ENCODE measurements at places on chromosomes 4 and X.

- DNase-seq: no peak
Measured at GRCh38 chr4:175874306-175874705, 62.2 kb upstream of the GPM6A start.

GRCh38 chr4:14566518-14566917 is 435.8 kb upstream of the CPEB2 start:
- DNase-seq: no peak

DNA sequence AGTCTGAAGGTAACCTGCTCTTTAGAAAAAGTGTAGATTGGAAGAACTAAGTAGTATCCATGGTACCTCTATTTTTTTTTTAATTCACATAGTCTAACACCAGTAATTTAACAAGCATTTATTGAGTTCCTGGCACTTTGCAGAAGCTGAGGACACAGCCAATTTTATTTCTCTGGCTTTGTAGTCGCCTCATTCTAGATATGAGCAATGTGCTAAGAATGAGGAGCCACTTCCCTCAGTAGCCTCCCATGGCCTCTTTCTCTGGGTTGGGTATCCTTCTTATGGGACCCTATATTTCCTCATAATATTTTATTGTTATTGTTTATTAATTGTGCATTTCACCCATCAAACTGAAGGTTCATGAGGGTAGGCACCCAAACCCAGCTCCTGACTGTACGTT is 67.6 kb downstream of the ENPEP start:
- DNase-seq: no peak

DNA sequence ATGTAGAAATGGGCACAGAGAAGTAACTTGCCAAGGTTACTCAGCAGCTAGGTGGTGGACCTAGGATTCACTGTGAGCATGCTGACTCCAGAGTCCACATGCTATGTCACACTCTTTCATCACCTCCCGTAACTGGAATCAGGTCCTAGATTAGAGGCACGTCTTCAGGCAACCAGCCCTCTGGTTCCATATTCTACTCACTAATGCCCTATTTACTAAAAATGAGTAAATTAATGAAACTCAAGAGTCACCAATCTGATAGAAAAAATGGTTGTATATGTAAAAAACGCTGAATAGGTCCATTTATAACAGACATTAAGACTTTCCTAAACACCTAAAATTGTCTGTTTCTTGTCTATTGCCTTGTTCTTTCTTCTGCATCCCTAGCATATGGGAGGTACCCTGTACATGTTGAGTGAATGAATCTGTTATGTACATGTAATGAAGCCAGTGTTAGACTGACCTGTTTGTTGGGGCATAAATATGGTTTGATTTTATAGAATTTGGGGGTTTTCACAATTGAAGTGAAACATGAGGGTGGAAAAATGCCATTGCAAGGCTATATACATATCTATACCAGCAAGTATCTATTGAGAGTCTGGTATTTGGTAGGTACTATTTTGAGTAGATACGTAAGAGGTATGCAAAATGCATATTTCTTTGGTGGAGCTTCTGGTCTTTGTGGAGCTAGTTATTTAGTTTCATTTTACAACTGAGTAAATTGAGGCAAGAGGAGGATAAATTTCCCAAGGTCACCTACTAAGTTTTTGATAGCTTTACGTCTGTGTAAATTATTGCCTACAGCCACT is 7.5 kb upstream of the RUFY3 start:
- DNase-seq: no peak

GRCh38 chr4:8342651-8343261 is 73.2 kb downstream of the HTRA3 start:
- no peak for DNase-seq

- no peak for DNase-seq
Measured at GRCh38 chrX:153780678-153781427, at the start of gene SRPK3. TSS of gene SRPK3 (plus strand) at chrX:153781041. CDS start at chrX:153781087, 46 bp downstream.

DNA sequence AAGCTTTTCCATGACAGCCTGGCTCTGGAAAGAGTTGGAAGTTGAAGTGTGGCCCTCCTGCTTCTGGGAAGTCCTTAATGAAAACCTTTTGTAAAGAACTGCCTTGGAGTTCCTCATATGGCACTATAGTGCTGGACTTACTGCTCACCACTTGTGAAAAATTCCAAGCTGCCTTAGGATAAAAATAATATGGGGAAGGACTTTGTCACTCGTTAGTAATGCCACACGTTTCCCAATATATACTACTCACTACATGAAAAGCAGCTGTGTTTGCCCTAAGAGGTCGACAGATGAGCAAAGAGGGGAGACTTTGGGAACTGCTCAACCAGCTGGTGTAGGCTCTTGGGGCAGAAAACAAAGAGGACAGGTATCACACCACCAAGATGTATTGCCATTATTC is 11.7 kb downstream of the OPHN1 start:
- DNase-seq: no peak

DNA sequence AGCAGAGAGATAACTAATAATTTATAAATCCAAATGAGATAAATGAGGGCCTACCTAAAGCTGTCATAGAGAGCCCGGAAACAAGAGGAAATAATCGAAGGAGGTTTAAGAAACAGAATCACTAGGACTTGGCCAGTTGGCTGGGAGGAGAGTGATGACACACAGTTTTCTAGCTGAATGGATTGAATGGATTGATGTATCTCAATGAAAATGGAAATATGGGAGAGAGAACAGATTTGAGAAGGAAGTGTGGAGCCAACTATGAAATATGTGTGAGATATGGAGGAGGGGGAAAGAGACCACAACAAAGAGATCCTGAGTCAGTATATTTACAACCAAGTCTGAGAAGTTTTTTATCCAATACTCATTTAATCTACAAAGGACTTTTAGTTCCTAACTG is 35.7 kb upstream of the CXXC4 start:
- no peak for DNase-seq

- no peak for DNase-seq
Measured at GRCh38 chr4:80806472-80806871, 224.0 kb upstream of the BMP3 start.

DNA sequence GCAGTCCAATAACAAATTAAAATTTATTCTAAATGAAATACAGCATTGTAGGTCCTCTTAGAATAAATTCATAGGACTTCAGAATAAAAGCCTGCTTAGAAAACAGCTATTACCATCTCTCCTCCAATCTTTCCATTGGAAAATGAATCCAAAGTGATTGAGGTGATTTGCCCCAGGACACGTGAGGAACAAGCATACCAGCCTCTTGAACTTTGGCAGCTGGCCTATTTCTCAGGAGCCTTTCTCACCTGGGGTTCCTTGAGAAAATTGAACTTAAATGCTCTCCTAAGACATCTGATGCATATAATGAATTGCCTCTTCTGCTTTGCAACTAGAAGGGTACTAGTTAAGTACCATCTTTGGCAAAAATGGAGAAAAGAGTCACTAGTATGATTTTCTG is 13.5 kb downstream of the ARHGAP24 start:
- DNase-seq: peak; percentile 25

- no peak for DNase-seq
Measured at GRCh38 chr4:10831727-10832408, 147.3 kb upstream of the CLNK start.

DNA sequence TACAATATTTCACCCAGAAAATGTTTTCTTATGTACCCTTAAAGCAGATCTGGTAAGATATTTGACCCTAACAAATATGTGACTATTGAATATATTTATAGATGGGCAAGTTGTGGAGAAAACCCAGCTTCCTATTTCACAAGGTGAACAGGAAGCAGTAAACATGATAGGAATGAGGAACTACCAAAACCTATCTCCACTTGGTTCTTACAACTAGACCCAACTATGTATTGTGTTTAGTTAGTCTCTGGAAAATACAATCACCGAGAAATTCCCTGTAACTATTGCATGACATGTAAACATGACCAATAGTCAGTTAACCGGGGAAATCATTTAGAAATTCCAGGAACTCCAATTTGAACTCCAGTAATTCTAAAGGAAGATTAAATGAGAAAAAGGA is 8.4 kb upstream of the RXFP1 start:
- DNase-seq: no peak

DNA sequence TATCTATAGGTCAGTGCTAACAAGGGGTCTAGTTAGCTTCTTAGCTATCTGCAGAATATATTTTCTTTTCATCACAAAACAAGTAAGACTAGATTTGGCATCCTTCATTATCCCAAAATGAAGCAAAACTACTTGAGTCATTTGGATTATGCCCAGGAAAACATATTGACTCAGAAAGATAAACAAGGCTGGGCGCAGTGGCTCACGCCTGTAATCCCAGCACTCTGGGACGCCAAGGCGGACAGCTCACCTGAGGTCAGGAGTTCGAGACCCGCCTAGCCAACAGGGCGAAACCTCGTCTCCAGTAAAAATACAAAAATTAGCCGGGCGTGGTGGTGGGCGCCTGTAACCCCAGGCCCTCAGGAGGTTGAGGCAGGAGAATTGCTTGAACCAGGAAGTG is 18.0 kb upstream of the MND1 start:
- DNase-seq: no peak

- DNase-seq: no peak
Measured at GRCh38 chr4:184573701-184574100, 75.5 kb downstream of the CASP3 start.

DNA sequence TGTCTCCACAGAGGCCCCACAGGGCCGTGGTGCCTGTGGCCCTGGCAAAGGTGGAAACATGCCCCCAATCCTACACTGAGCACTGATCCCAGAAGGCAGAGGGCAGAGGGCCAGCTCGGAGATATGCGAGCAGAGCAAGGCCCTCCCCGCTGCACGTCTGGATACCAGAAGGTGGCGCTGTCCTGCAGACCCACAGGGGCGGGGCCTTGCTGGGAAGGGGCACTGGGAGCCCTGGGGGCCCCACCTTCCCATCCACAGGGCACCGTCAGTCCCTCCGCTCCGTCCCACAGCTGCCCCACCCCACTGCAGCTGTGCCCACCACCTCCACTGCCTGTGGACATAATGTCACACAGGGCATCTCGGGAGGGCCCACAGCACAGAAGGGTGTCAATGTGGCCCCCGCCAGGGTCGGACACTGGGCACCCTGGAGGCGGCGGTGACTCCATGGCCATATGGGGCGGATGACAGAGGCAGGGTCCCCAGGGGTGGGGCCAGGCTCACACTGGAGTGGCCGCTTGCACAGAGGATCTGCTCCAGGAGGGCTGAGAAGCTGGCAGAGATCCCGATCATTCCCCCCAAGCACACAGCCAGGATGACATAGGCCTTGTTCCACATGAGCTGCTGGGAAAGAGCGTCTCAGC is 4.8 kb downstream of the SLC49A3 start:
- peak; percentile 73 for DNase-seq

GRCh38 chr4:25592736-25593135 is 62.9 kb upstream of the SLC34A2 start:
- DNase-seq: no peak

DNA sequence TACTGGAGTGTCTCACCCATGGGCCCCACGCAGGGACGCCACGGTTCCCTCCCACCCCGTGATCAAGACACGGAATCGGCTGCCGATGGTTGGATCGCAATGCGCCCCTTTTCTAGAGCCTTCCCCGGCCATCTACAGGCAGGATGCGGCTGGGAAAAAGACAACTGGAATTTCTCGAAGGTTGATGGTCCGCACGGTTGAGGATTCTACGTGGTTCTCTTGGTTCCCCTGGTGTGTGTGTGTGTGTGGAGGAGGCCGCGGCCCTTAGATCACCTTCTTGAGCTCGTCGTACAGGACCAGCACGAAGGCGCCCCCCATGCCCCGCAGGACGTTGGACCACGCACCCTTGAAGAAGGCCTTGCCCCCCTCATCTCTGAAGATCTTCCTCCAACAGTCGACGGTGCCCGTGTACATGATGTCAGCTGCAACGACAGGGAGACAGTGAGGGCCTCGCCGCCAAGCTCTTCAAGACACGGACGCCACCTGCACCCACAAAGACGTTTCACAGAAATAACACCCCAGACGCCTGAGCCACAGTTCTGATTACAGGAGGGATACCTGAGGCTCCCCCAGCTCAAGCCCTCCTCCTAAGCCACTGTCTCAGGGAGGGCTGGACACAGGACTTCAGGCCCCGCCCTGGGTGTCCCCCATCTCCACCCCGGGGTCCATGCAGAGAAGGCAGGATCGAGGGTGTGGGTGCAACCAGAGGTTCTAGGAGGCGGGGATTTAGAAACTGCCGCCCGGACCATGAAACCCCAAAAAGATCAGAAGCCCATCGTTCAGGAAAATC is 5.4 kb downstream of the SLC25A6 start:
- no peak for DNase-seq

DNA sequence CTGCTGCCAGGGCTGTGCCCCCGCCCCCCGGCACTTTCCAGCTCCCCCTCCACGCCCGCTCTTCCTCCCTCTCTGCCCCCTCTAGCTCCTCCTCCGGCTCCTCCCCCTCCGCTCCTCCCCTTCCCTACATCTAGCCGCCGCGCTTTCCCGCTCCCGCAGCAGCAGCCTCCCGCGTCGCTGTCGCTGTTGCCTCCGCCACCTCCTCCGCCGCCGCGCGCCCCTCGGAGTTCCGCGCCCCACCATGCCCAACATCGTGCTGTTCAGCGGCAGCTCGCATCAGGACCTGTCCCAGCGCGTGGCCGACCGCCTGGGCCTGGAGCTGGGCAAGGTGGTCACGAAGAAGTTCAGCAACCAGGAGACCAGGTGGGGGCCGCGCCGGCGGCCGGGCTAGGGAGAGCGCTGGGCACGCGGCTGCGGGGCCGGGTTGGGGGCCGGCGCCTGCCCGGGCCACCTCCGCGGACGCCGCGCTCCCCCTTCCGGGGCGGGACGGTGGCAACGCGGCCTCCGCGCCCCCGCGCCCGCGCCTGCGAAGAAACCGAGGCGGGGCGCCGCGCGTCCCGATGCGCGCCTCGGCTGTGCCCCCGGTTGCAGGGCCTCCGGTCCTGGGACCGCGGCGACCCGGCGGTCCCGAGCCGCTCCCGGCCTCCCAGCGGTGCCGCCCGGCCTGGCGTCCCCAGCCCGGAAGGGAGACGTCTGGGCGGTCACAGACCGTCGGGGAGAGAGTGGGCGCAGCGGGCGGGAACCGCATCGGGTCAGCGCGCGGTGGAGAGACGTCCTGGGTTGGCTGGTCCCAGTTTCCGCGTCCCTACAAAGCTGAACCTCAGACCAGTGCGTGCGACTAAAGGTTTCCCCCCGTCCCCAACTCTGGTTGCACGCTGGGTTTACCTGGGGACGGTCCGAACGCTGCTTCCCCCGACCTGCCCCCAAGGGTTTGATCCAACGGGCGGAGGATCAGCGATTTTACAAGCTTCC is at the start of gene PRPS2:
Gene PRPS2, plus strand, starts transcription at position 156 of the 972 bp plus-strand sequence. Its CDS starts 86 bp downstream, at position 242.
- DNase-seq: peak; percentile 79

DNA sequence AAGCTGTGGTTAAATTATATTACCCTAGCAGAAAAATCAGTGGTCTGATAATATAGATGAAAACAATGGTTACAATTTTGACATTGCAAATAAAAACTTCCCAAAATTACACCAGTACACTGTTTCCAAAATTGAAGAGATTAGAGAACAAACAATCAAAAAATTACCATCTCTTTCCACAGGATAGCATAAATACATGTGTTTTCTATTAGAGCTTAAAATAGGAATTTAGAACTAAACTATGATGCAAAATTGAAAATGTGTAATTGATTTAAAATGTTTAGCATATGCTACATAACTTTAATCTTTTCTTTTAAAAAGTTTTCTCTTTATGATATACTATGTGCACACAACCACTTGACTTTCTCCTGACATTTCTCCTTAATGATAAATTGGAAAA is 6.7 kb downstream of the EDNRA start:
- no peak for DNase-seq
